ENCODE measurements at places on chromosomes 5 and 9. TPM values are rescaled to one million over a fixed set of nuclear protein-coding genes. Genes with fewer than 3 reads are reported as not detected.

The RICTOR gene
- total RNA-seq: 9.1 TPM

The PLPPR1 gene
- not detected for total RNA-seq

The FOXD1 gene
- 18.3 TPM for total RNA-seq

The SV2C gene
- not detected for total RNA-seq

The ZFP2 gene
- total RNA-seq: 0.67 TPM

The SCGB3A1 gene
- total RNA-seq: not detected

The RASEF gene
- total RNA-seq: not detected

All from bronchus fibroblast of lung (primary cell).